ENCODE measurements at places on chromosomes 2 and 18. TPM values are rescaled to one million over a fixed set of nuclear protein-coding genes. Genes with fewer than 3 reads are reported as not detected.

GRCh38 chr2:103921161-103921560, 932.8 kb upstream of the POU3F3 start:
- no peaks in the 10 kb centered on the region for H3K4me1 ChIP-seq
- H3K36me3 ChIP-seq = no peaks in the 10 kb centered on the region
- no peak overlapping the region for H3K4me3 ChIP-seq
- no peak for DNase-seq
- H3K27ac ChIP-seq = no peak overlapping the region

DNA sequence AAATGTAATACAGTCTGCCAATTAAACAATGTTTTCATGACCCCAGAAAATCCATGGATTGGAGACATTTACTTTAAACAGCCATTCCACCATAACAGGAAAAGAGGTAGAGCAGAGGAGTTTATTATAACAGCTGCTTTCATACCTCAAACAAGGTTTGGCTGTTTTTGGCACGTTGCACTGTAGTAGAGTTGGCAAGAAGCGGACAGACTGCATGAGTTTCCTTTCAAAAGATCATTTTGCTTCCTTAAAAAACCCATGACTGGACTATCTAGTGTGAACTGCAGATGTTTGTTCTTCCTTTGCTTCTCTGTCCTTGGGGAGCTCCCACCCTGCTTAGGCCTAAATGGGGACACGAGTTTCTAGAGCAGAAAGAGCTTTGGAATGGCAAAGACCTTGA, 108.5 kb upstream of the THOC1 start:
- H3K4me1 ChIP-seq = peaks cover 7% of the 10 kb centered on the region
- H3K4me3 ChIP-seq = no peak overlapping the region
- DNase-seq = no peak
- no peak overlapping the region for H3K27ac ChIP-seq
- H3K36me3 ChIP-seq = no peaks in the 10 kb centered on the region
- H3K27me3 ChIP-seq = no peaks in the 10 kb centered on the region

- DNase-seq = no peak
- H3K27me3 ChIP-seq = no peaks in the 10 kb centered on the region
- H3K4me1 ChIP-seq = no peaks in the 10 kb centered on the region
- H3K27ac ChIP-seq = no peak overlapping the region
These were observed 772.6 kb downstream of the TSN start for GRCh38 chr2:122528061-122528460.

- no peak for DNase-seq
- no peaks in the 10 kb centered on the region for H3K27me3 ChIP-seq
- no peaks in the 10 kb centered on the region for H3K4me1 ChIP-seq
- H3K27ac ChIP-seq = no peak overlapping the region
These were observed 67.4 kb upstream of the GALNT5 start for GRCh38 chr2:157190151-157190550.

DNA sequence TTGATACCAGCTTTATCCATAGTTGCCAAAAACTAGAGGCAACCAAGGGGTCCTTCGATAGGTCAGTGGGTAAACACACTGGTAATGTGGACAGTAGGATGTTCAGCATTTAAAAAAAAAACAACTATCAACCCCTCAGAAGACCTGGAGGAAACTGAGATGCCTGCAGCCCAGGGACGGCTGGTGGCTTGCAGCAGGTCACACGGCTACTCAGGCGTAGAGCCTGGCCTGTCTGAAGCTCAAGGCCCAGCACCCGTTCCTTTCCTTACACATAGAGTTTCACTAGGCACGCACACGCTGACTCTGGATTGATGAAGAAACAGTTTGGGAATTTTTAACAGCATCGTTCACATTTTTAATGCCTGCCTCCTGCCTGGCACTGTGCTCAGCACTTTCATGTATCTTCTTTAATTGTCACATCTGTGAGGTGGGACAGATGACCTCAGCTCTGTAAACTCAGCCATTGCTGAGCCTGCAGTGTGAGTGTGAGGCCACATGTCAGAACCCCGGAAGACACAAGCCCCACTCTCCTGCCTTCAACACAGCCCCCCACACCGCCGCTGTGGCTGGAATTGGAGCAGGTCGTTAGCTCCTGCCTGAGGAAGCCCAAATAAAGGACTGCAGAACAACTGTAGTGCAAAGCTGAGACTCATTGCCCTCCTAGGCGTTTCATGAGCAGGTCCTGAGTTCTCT, 40.7 kb downstream of the TRAPPC12 start:
- H3K4me3 ChIP-seq = no peak overlapping the region
- no peak overlapping the region for H3K27ac ChIP-seq
- H3K4me1 ChIP-seq = no peaks in the 10 kb centered on the region
- H3K36me3 ChIP-seq = no peaks in the 10 kb centered on the region
- H3K27me3 ChIP-seq = no peaks in the 10 kb centered on the region

Gene CCDC74B
- total RNA-seq = not detected

Gene C2orf81
- 3.3 TPM for total RNA-seq

Gene HRH4
- total RNA-seq = not detected

Gene GALM
- 68.1 TPM for total RNA-seq

Gene GALR1
- 0.27 TPM for total RNA-seq

All from Peyer's patch (tissue), 4 donors.